ENCODE measurements at places on chromosomes 7 and 10. TPM values are rescaled to one million over a fixed set of nuclear protein-coding genes. Genes with fewer than 3 reads are reported as not detected.

The EGFR gene
- total RNA-seq, result 75.2 TPM

The RET gene
- total RNA-seq, result not detected

The CEP41 gene
- total RNA-seq, result 8.0 TPM

The PRKCQ gene
- total RNA-seq, result not detected

The MPP7 gene
- total RNA-seq, result 0.53 TPM

The CHCHD3 gene
- 88.8 TPM for total RNA-seq

The KLF14 gene
- total RNA-seq, result not detected

The PAX4 gene
- not detected for total RNA-seq
